ENCODE measurements at places on chromosomes 7 and 10.

DNA sequence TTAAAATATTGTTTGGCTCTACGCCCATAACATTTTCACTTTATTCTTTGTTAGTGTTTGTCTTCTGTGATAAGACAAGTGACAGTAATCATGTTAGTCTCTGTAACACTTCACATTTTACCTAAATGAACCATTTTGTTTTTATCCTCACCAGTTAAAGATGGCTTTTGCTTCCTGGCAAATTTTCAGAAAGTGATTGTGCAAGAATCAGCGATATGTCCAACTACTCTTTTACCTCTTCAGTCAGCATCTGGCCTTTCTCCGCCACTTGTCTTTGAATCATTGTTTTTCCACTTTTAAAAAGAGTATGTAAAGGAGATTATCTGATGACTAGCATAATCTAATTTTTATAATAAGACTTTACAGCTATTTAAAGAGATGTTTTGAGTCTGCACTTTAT, 3.5 kb downstream of the DGKB start:
- no peak for DNase-seq

GRCh38 chr10:127939786-127940330, 33.0 kb downstream of the PTPRE start:
- no peak for DNase-seq

GRCh38 chr10:3836222-3836820, 51.3 kb upstream of the KLF6 start:
- no peak for DNase-seq

GRCh38 chr7:114150689-114151088, 231.9 kb upstream of the PPP1R3A start:
- DNase-seq: no peak

DNA sequence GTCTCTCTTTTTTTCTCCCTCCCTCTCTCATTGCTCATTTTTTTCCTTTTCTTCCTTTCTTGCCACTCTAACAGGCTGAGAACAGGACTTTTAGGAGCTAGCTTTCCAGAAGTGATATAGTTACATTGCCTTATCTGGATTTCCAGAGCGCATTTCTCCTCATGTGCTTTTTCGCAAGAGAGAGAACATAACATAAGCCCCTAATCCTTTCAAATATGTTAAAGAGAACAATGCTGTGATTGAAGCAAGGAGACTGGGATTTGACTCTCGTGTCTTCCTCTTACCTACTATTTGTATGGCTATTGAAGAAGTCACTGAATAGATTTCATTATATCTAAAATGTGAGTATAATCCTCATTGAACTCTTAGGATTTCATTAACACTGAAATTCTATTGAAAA, 101.2 kb upstream of the PRPS1L1 start:
- DNase-seq: no peak

DNA sequence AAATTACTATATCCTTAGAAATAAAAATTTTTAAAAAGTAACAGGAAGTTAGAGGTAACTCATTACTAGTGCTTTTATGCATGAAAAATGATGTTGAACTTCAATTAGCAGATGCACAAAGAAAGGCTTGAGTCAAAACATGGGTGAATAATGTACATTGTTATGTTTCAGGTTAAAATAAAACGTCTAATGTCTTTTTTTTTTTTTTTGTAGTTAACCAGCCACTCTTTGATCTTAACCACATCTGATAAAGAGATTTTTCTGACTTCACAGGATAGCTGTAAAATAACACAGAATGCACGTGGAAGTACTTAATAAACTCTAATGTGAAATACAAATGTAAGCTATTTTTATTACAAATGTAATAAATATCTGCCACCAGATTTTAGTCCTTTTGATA, 61.7 kb downstream of the GSAP start:
- no peak for DNase-seq

GRCh38 chr7:112556633-112557032, 75.8 kb downstream of the LSMEM1 start:
- no peak for DNase-seq

DNA sequence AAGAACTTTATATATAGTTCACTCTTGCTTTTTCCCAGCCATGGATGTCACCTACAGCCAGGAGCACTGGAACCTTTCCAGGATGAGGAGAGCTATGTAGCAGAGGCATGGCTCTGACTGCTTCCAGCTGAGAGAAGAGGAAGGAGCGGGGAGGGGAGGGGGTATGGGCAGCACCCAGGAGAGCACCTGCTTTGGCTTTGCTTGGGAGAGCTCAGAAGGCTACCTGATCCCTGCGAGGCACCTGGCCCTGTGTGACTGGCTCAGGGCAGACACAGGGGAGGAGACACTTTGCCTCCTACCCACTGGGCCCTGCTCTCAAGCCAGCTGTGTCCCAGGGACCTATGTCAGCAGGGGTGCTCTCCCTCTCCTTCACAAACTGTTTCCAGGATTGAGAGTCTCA, 67.1 kb downstream of the HK1 start:
- no peak for DNase-seq

DNA sequence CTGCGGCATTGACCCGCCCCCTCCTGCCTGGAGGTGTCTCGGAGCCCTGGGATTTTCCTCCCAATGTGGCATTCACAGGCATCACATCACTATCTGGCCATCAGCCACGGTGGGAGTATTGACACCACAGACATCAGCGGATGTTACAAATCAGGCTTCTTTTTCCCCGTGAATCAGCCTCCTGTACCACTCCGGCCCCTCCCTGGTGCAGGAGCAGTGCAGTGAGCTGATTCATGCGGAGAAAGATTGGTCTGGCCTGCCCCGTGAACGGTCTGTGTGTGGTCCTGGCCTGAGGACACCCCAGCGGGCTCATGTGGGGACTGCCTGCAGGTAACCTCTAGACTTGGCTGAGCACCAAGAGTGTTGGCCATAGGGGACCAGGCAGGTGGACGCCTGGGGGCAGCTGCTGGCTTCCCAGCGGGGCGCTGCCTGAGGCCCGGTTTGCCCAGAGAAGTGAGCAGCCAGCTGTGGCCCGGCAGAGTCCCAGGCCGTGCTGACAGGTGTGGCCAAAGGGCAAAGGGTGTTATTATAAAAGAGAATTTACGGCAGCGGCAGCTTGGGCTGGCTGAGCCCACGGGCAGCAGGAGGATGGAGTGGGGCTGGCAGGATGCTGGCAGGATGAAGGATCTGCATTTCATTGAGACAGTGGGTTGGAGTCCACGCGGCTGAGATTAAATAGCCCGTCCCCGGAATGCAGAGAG, 32.1 kb upstream of the GNA12 start:
- no peak for DNase-seq

GRCh38 chr10:127337801-127338200, 141.4 kb upstream of the INSYN2A start:
- DNase-seq: no peak

GRCh38 chr10:44006771-44007170, 358.1 kb upstream of the ZNF32 start:
- DNase-seq: no peak

GRCh38 chr10:132788180-132788830, 2.4 kb upstream of the NKX6-2 start:
- DNase-seq: no peak

GRCh38 chr7:143362131-143363015, at the start of gene FAM131B:
Gene FAM131B, minus strand, starts transcription at chr7:143362713. Its CDS starts 110 bp downstream, at chr7:143362603.
- no peak for DNase-seq

- no peak for DNase-seq
Observed at GRCh38 chr7:132045481-132045980, 489.1 kb upstream of the PODXL start.

Measured in left colon (tissue), 2 donors.